Endothelial cell of umbilical vein (primary cell): ENCODE measurements at places on chromosomes 3 and 15. TPM values are rescaled to one million over a fixed set of nuclear protein-coding genes. Genes with fewer than 3 reads are reported as not detected.

DNA sequence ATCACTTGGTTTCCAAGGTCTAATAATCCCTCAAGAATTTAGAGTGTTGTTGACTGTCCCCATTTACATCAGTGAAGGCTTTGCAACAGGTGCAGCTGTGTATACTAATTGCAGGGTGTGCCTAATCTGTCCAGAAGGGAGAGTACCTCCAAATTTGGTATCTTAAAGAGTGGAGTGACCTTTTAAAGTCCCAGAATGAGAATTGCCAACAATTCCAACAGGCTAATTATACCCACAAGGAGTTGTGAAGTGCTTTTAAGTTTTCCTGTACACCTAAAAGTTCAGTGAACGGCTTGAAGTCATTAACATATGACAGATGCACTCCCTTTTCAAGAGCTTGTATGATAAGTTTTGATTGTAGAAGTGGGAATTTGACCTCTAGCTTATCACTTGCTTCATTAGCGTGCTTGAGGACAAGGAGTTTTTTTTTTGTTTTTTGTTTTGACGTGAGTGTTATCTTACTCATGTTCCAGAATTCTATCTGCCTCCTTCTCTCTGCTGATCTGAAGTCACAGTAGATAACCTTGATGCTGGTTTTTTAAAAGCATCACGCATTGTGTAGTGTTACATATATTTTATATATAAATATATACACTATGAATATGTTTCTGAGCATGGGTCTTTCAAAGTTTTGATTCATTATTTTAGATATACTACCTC lies 26.3 kb downstream of the CDIN1 start:
- no peaks in the 10 kb centered on the region for H3K27me3 ChIP-seq
- no peak overlapping the region for H3K27ac ChIP-seq
- H3K4me3 ChIP-seq: no peak overlapping the region
- DNase-seq: no peak
- no peaks in the 10 kb centered on the region for H3K36me3 ChIP-seq
- no peaks in the 10 kb centered on the region for H3K4me1 ChIP-seq

DNA sequence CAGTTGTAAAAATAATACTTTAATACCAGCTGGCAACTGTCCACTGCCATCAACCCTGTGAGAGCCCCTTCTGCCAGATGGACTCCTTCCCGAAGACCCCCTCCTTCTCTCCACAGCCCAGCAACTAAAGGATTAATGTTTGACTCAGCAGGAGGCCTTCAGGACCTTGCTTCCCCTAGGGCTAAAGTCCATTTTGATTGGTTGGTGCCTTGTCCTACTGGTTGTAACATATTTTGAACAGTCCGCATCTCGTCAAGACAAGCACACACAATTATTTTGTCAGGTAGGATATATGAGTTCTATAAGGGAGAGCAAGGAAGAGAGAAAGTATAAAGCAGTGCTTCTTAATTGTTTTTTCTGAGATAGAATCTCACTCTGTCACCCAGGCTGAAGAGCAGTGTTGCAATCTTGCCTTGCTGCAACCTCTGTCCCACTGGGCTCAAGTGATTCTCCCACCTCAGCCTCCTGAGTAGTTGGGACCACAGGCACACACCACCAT lies 18.6 kb downstream of the ACOX2 start:
- no peak overlapping the region for H3K27ac ChIP-seq
- no peaks in the 10 kb centered on the region for H3K36me3 ChIP-seq
- H3K4me1 ChIP-seq: no peaks in the 10 kb centered on the region
- H3K4me3 ChIP-seq: no peak overlapping the region
- DNase-seq: no peak

- H3K4me1 ChIP-seq: no peaks in the 10 kb centered on the region
- peaks cover 5% of the 10 kb centered on the region for H3K27me3 ChIP-seq
- no peak overlapping the region for H3K27ac ChIP-seq
- H3K36me3 ChIP-seq: no peaks in the 10 kb centered on the region
- DNase-seq: no peak
Measured at GRCh38 chr15:40487816-40488682, 17.3 kb downstream of the CHST14 start.

GRCh38 chr3:46663591-46664135 lies 29.8 kb downstream of the ALS2CL start:
- no peaks in the 10 kb centered on the region for H3K4me1 ChIP-seq
- no peaks in the 10 kb centered on the region for H3K36me3 ChIP-seq
- DNase-seq: peak; percentile 46

GRCh38 chr15:91077029-91077428 lies 23.0 kb upstream of the SV2B start:
- no peaks in the 10 kb centered on the region for H3K36me3 ChIP-seq
- DNase-seq: no peak
- H3K4me3 ChIP-seq: no peak overlapping the region

DNA sequence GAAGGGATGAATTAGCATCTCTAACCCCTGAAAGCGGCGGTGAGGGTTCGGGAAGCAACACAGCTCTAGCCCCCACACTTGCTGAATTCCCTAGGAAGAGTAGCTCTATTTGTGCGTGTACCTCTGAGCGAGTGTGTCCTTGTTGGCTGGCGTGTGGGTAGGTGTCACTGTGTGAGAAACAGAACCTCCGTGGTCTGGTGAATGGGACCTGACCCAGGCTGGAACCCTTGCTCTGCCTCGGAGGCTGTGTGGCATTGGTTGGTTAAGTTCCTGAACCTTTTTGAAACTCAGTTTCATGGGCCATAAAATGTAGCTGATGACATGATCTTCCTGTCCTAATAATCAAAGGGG lies 414 bp upstream of the TMEM115 start:
- no peaks in the 10 kb centered on the region for H3K36me3 ChIP-seq
- no peak overlapping the region for H3K4me3 ChIP-seq
- no peak overlapping the region for H3K27ac ChIP-seq
- no peaks in the 10 kb centered on the region for H3K27me3 ChIP-seq

DNA sequence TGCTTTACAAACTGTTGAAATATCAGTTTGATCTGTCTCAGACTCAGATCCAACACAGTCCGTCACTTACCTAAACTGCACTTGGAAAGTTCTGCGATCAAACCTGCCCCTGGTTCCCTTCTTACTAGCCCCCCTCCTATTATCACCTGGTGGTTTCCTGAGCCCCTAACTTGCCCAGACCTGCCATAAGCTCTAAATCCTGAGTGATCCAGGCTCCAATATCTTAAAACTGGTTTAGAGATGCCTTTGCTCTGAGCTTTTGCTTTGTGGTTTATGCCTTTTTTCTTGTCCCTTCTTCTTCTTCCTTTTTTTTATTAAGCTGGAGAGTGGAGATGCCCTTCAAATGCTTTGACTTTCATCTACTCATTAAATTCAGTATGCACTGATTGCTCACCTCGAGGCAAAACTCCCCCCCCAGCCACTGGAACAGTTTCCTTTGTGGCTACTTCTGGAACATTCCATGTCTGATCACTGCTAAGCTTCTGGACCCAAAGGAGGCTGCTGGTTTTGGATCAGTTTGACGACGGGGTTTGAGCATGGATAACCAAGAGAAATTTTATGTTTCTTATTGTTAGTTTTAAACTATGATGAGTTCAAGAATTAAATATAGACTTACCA lies 3.5 kb upstream of the ITGB5 start:
- no peaks in the 10 kb centered on the region for H3K36me3 ChIP-seq
- H3K27ac ChIP-seq: no peak overlapping the region
- peaks cover 4% of the 10 kb centered on the region for H3K4me1 ChIP-seq
- H3K4me3 ChIP-seq: no peak overlapping the region

- no peaks in the 10 kb centered on the region for H3K4me1 ChIP-seq
- DNase-seq: no peak
- H3K4me3 ChIP-seq: no peak overlapping the region
- no peaks in the 10 kb centered on the region for H3K36me3 ChIP-seq
Measured at GRCh38 chr3:70763894-70764293, 451.5 kb upstream of the MDFIC2 start.

GRCh38 chr3:105608623-105609022 lies 241.9 kb downstream of the ALCAM start:
- no peaks in the 10 kb centered on the region for H3K27me3 ChIP-seq
- H3K4me1 ChIP-seq: no peaks in the 10 kb centered on the region
- no peak for DNase-seq

DNA sequence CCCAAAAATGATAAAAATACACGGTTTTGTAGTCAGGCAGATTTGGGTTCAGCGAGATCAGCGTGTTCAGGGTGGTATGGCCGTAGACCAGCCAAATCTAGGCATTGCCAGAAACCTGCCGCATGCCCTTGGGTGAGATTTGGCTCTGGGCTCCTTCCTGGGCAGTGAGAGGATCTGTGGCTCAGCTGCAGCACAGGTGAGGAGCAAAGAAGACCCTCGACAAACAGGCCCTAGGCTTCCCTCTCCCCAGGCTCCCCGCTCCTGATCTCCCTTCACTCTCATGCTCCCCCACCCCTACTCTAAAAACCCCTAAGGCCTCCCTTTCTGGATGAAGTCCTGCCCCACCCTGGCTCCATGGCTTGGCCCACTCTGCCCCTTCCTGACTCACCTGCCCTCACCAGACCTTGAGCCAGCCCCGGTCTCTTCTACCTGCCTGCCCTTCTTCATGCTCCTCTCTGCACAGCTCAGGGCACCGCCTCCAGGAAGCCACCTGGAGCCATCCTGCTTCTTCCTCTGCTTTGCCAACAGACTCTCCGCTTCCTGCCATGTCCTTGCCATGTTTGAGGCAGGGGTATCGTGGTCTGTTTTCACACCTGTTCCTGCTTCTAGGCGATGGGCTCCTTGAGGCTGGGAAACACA lies 88.1 kb downstream of the CORO2B start:
- no peak overlapping the region for H3K27ac ChIP-seq
- H3K4me3 ChIP-seq: no peak overlapping the region
- H3K4me1 ChIP-seq: peaks cover 2% of the 10 kb centered on the region

GRCh38 chr3:38152609-38153008 lies 12.7 kb upstream of the OXSR1 start:
- no peak for DNase-seq
- no peaks in the 10 kb centered on the region for H3K27me3 ChIP-seq
- H3K4me1 ChIP-seq: no peaks in the 10 kb centered on the region
- no peaks in the 10 kb centered on the region for H3K36me3 ChIP-seq
- H3K27ac ChIP-seq: no peak overlapping the region
- H3K4me3 ChIP-seq: no peak overlapping the region

GRCh38 chr15:51830276-51830806 lies 888 bp downstream of the TMOD3 start:
- peak; percentile 69 for DNase-seq
- H3K27me3 ChIP-seq: no peaks in the 10 kb centered on the region
- peak overlapping the region; percentile 88 for H3K4me3 ChIP-seq
- H3K27ac ChIP-seq: peak overlapping the region; percentile 88
- peaks cover 12% of the 10 kb centered on the region for H3K4me1 ChIP-seq
- H3K36me3 ChIP-seq: no peaks in the 10 kb centered on the region

- no peak overlapping the region for H3K4me3 ChIP-seq
- H3K4me1 ChIP-seq: no peaks in the 10 kb centered on the region
- H3K27me3 ChIP-seq: no peaks in the 10 kb centered on the region
- H3K36me3 ChIP-seq: no peaks in the 10 kb centered on the region
- no peak overlapping the region for H3K27ac ChIP-seq
- no peak for DNase-seq
Measured at GRCh38 chr3:168284728-168285127, 189.0 kb upstream of the GOLIM4 start.

DNA sequence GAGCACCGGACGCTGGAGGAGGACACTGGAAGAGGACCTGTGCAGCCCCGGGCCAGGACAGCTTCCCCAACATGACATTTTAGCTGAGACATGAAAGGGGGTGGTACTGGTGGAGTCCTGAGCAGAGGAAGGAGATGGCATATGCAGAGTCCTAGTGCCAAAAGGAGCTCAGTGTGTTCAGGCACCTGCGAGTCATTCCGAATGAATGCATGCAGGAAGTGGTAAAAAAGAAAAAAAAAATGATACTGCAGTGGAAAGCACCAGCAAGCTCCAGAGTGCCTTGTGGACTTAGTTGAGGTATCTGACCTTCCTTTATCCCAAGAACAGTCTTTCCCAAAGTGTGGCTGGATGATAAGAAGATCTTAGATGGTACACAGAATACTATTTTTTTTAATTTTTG lies 6.6 kb upstream of the ZNF148 start:
- no peaks in the 10 kb centered on the region for H3K36me3 ChIP-seq
- peaks cover 7% of the 10 kb centered on the region for H3K27me3 ChIP-seq
- H3K27ac ChIP-seq: no peak overlapping the region
- DNase-seq: peak; percentile 19
- no peak overlapping the region for H3K4me3 ChIP-seq

DNA sequence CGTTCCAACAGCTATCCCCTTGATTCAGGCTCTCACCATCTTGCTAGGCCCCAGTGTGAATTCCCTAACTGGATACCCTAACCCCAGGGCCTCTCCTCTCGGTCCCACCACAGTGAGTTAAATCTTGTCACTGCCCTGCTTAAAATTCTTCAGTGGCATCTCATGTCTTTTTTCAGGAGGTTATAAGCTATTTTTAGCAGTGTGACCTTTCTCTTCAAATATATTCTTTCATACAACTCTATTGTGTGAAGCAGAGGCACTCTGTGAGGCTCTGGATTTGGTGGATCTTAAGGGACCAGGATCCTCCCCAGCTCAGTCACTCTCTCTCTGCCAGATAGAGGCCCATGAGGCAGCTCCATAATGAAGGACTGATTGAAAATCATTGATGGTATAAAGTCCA lies 760.4 kb downstream of the NTRK3 start:
- no peaks in the 10 kb centered on the region for H3K4me1 ChIP-seq
- H3K27ac ChIP-seq: no peak overlapping the region
- no peaks in the 10 kb centered on the region for H3K27me3 ChIP-seq

- H3K27ac ChIP-seq: no peak overlapping the region
- no peaks in the 10 kb centered on the region for H3K27me3 ChIP-seq
- H3K4me3 ChIP-seq: no peak overlapping the region
- H3K4me1 ChIP-seq: no peaks in the 10 kb centered on the region
- no peak for DNase-seq
- no peaks in the 10 kb centered on the region for H3K36me3 ChIP-seq
Measured at GRCh38 chr3:39788128-39788883, 21.1 kb upstream of the MYRIP start.

GRCh38 chr3:116051040-116051439 lies 394.2 kb downstream of the LSAMP start:
- DNase-seq: no peak
- no peaks in the 10 kb centered on the region for H3K27me3 ChIP-seq
- no peak overlapping the region for H3K4me3 ChIP-seq
- H3K4me1 ChIP-seq: no peaks in the 10 kb centered on the region
- H3K27ac ChIP-seq: no peak overlapping the region

The SEMA3F gene
- total RNA-seq: 99.1 and 143 TPM in 2 replicates

The RGMA gene
- 0.13 TPM in 1 of 2 replicates, not detected in the other for total RNA-seq

The SLC38A3 gene
- total RNA-seq: 0.60 and 0.65 TPM in 2 replicates

The KNG1 gene
- not detected in 2 replicates for total RNA-seq

The P2RY14 gene
- total RNA-seq: not detected in 2 replicates

The GPR15 gene
- total RNA-seq: not detected in 2 replicates

The SMCO1 gene
- not detected in 2 replicates for total RNA-seq

The FAM174B gene
- total RNA-seq: 20.0 and 30.2 TPM in 2 replicates
